ENCODE measurements at places on chromosomes 1 and 21. TPM values are rescaled to one million over a fixed set of nuclear protein-coding genes. Genes with fewer than 3 reads are reported as not detected.

Gene FCRL4
- total RNA-seq = not detected

Gene SLC9C2
- total RNA-seq = not detected

Gene FAM229A
- 4.0 TPM for total RNA-seq

Gene CELA2B
- not detected for total RNA-seq

Gene LRRC39
- total RNA-seq = 0.36 TPM

Gene CAP1
- total RNA-seq = 421 TPM

Gene KIRREL1
- not detected for total RNA-seq

Gene UBE2Q1
- total RNA-seq = 106 TPM

Gene MX2
- 8.2 TPM for total RNA-seq

Gene GPR37L1
- total RNA-seq = not detected

Gene PM20D1
- 0.29 TPM for total RNA-seq

Gene AMY1A
- total RNA-seq = not detected

Gene LAPTM5
- total RNA-seq = 199 TPM
